ENCODE measurements at places on chromosomes 2 and 18.

- DNase-seq: no peak
Observed at GRCh38 chr2:85188852-85189251, 55.7 kb downstream of the TCF7L1 start.

- no peak for DNase-seq
Observed at GRCh38 chr2:213105212-213105611, 46.2 kb downstream of the IKZF2 start.

GRCh38 chr2:199855812-199856211 is 4.8 kb upstream of the FTCDNL1 start:
- DNase-seq: no peak

GRCh38 chr2:155404433-155405002 is 706.0 kb downstream of the KCNJ3 start:
- no peak for DNase-seq

- DNase-seq: no peak
Observed at GRCh38 chr2:164306872-164307271, 314.4 kb downstream of the GRB14 start.

DNA sequence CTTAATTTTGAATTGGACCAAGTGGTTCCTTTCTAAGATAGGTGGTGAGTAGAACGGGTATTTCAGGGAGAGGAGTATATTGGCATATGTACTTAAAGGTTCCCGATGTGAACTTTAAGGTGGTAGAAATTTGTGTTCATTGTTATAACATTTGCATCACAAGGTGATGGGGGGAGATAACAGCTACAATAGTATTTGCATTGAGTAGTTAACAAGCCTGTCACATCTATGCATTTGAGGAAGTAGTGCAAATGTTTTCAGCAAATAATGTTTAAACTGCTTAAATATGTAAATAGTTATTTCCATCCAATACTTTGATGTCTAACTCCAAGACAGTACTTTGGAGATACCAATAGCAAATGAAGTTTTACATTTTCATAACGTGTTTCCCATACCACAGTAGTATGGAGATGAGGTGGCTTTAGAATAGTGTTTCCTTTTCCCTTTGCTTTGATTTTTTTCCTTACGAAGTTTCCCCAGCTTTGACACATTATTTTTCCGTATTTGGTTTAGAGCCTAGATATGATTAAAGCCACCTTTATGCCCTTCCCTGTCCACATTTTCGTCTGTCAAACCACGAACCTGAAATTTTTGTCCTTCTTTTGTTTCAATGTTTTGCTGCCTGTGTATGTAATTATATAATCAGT is 46.6 kb downstream of the VAPA start:
- no peak for DNase-seq

- no peak for DNase-seq
Observed at GRCh38 chr2:22817197-22817596, 567.8 kb upstream of the KLHL29 start.

DNA sequence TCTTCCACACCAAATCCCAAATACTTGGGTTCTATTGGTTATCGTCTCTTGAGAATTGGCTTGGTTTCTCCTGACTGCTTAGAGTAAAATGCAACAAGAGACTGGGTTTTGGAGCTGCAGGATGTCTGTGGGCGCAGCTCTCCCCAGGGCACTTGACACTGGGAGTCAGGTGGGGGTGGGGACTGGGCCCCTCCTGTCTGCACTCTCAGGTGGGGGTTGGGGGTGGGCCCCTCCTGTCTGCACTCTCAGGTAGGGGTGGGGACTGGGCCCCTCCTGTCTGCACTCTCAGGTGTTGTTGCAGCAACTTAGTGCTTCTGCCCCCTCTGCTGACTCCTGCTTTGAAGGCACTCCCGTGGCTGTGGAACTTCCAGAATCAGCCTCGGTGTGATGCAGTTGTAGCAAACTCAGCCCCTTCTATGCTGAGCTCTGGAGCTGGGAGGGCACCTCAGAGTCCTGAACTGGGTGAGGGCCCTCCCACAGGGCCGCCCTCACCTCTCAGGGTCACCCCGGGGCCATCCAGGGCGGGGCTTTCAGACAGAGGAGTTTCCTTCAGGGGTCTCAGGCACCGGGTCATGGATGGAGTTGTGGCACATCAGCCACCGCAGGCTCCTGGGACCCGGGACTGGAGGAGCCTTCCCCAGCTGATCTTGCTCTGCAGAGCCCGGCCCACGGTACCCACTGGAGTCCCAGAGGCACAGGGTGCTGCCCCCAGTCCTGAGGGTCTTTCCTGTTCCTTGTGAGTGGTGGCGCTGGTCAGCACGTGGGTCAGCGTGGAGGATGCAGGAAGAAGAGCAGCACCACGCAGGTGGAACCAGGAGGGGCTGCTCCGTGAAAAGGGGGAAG is 22.9 kb upstream of the CIDEA start:
- no peak for DNase-seq

GRCh38 chr18:72102412-72102811 is 441.7 kb downstream of the CBLN2 start:
- no peak for DNase-seq

DNA sequence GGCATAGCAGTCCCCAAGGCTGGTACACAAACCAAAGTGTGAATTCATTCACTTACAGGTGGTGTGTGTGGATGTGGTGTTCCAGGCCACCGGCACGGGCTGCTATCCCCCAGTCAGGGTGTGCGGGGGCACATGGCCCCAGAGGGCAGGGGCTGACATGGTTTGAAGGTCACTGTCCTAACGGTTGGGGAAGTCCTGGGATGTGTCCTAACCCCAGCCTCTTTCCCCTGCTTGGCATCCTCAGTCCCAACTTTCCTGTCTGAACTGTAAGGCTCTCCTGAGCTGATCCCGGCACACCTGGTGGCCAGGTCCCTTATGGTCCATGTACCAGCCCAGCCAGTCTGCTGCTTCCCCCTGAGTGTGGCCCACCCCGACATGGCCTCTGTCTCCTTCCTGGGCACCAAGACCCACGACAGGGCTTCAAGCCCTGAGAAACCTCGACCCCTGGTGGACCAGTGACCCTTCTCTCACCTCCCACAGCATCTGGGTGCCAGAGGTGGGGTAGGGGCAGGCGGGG is 2.4 kb upstream of the TMEM185B start:
- DNase-seq: no peak

- DNase-seq: no peak
Observed at GRCh38 chr2:137676346-137676745, 287.9 kb upstream of the HNMT start.

- DNase-seq: no peak
Observed at GRCh38 chr2:123791207-123791606, 233.9 kb upstream of the CNTNAP5 start.

GRCh38 chr2:45748239-45748638 is 96.8 kb downstream of the PRKCE start:
- no peak for DNase-seq

- DNase-seq: no peak
Observed at GRCh38 chr2:236246711-236247246, 17.4 kb downstream of the ASB18 start.

DNA sequence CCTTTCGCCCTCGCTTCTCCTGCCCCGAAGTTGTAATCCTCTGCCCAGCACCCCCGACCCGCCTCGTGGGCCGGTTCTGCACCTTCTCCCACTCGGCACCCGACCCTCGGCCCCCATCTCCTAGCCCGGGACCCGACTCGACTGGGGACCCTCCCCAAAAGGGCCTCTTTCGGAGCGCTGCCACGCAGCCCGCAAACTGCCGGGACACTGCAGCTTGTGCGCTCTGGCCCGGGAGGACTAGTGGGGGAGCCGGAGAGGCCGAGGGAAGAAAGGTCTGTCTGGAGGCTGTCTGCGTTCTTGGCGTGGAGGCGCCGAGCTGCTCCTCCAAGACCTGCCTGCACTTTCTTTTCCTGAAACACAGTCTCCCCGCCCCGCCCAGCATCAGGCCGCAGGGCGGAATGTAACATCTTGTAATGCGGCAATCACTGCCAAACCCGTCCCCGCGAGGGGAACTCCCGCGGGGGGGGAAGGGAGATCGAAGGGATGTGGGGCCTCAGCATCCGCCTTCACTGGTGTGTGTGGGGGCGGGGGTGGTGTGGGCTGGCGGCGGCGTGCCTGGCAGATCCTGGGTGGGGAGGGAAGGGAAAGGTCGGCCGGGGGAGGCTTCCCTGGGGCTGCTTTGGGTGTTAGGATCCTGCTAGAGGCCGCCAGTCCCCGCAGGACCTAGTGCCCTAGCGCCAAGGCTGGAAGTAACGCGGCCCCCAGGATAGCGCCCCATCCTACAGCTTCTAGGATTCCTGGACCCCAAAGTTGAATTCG is 7.4 kb downstream of the DLX2 start:
- no peak for DNase-seq

DNA sequence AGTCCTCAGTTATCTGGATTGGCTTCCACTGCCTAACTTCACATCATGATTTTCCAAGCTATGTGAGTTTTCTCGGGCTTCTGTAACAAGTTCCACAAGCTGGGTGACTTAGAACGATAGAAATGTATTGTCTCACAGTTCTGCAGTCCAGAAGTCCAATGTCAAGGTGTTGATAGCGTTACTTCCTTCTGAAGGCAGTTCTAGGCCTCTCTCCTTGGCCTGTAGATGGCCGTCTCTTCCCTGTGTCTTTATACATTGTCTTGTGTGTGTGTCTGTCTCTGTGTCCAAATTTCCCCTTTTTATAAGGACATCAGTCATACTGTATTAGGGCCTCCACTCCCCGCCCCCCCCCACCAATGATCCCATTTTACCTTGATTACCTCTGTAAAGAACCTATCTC is 7.5 kb downstream of the LTBP1 start:
- DNase-seq: no peak

GRCh38 chr18:12347895-12348294 is 29.1 kb downstream of the AFG3L2 start:
- no peak for DNase-seq

GRCh38 chr2:187529977-187530721 is 24.1 kb downstream of the TFPI start:
- no peak for DNase-seq

DNA sequence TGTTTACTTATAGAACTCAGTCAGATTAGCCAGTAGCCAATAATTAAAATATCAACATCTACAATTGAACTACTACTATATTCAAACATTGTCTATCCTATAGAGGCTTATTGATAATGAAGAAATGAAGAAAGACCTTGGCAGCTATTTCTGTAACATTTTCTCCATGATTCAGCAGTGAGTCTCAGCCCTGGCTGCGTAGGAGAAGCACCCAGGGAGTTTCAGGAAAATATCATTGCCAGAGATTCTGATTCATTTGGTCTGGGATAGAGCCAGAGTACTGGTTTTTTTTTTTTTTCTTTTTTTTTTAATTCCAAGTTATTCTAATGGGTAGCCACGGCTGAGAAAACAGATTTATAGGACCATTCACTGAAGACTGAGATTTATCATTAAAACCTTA is 404.8 kb downstream of the TXNL1 start:
- no peak for DNase-seq

DNA sequence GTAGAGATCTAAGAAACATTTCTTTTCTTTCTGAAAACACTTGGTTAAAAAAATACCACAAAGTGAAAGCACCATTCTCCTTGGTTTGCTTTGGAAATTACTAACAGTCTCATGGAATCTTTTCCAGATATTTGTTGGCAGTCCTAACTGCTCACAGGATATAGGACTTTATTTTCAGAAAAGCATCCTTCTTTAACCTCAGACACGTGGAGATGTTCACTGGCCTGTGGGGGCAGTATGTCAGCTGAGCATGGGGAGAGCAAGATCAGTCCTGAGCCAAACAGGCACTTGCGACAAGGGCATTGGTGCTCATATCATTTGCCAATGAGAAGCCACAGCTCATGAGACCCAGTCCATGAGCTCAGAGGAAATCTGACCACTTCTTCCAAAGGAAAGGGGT is 371.9 kb downstream of the NBAS start:
- DNase-seq: no peak

GRCh38 chr2:199458806-199459285 is 1.1 kb upstream of the SATB2 start:
- DNase-seq: peak; percentile 35

GRCh38 chr2:137251045-137251444 is 485.7 kb downstream of the THSD7B start:
- no peak for DNase-seq

DNA sequence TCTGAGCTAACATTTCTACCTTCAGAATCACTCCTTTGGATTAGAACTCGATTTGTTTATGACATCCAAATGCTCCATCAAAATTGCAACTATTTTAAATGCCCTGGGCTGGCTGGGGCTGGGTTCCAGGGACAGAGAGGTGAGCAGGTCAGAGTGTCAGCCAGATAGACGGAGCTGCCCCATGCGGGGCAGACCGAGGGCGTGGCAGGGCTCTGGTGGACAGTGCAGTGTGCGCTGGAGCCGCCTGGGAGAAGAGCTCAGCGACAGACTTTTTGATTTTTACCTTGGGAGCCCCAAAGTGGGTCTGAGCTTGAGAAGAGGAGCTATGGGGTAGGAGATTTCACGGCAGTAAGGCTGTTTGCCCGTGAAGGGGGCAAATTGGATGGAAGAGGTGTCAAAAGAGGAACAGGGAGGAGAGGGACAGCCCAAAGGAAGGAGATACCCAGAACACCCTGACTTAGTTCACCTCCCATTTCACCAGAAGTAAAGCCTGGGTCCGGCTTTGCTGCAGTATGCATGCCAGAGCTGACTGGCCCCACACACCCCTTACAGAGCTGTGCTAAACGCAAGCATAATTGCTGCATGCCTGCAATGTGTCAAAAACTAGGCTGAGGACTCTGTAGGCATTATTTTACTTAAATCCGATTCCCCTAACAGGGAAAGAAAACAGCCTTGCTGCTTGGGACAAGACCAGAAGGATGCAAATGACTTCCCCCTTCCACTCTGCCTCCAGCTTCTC is 33.7 kb downstream of the EN1 start:
- DNase-seq: no peak

GRCh38 chr18:13185675-13186198 is 32.8 kb upstream of the LDLRAD4 start:
- DNase-seq: no peak

DNA sequence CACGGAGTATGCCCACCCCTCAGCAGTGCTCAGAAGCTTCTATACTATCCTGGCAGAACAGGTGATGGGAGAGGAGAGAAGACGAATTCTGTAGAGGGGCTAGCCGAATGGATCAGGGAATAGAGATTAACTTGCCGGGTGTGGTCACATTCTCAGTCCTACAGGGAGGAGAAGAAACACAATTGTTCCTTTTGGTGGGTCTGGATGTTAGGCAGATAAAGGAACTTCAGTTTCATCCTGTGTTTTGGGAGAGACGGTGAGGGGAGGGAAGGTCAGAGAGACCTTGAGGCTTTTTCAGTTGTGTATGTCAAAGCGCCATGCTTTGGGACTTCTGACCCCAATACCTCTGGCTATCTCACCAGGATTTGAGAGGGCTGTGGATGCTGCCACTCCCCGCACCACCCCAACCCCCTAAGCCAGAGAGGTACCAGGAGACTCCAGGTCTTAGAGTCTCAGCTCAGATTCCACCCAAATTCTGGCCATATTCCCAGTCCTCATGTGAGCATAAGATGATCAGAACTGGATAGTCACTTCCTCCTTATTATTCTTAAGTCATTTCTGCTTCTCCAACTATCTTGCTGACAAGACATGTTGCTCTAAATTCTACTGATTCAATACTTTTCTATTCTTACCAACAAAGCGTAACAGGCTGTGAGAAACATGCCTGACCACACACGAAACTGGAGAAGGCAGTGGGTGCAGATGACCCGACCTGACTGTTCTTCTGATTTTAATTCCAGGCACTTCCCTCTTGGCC is 2.3 kb upstream of the TMEM37 start:
- DNase-seq: no peak

All from stimulated activated naive B cell treated with anti-CD40 and anti-IgM and Interleukin-4, amounts not matched to agents 10 μg/mL and 1 μg/mL and 100 μg/mL, for 72 hours (primary cell).